ENCODE measurements at places on chromosomes 4 and X.
A peak's percentile ranks its signal among the peaks of the same experiment; 100 is the strongest.

DNA sequence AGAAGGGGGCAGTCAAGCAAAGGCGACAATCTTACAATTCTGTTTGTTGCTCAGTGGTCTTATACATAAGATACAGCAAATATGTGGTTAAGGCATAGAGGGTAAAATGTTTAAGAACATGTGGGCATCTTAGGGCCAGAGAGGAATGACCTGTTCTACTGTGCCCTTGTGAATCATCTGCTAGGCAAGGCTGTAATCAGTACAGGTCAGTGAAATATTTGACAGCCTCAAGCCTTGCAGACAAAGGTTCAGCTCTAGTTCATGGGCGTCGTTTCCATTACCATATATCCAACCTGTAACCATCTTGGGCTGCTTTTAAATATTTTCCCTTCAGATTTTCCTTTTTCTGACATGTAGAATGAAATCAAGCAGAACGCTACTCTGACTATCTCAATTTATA, 37.3 kb downstream of the AGA start:
- DNase-seq, result no peak

DNA sequence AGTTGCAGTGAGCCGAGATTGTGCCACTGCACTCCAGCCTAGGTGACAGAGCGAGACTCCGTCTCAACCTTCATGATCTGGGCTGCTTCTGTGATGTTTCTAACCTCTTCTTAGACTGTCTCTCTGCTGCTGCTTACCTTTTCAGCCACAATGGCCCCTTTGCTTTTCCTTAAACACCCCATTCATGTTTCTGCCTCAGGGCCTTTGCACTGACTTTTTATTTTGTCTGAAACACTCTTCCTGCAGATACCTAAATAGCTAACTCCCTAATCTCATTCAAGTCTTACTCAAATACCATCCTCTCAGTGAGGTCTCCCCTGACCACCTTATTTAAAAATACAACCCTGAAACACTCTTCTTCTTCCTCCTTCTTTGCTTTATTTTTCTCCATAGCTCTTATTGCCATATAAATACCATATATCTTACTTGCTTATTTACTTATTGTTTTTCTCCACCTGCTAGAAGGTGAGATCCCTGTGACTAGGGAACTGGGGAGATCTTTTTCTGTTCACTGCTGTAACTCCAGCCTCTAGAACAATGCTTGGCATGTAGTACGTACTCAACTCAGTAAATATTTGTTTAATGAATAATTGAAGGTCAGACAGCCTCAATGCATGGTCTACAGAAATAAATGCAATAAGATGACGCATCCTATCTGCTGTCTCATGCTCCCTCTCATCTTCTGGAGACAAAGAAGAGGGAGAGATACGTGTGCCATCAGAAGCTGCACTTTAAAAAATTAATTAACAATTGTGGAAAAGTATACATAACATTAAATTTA, 43.8 kb upstream of the SETD7 start:
- no peak for DNase-seq

DNA sequence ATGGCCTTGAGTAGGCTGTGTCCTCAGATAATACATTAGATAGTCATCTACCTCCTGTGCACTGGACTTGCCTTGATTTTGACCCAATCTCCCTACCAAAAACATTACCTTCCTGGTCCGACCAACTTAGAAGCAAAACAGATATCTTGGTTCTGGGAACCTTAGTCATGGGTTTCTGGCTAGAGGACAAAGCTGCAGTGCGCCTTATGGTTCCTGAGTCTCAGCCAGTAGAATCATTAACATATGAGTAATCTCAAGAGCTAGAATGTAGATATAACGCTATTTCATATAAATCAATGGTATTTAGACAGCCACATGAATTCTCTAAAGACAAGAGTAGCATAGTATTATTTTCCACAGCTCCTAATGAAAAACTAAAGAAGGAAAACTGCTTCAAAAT, 83.1 kb downstream of the GRIA3 start:
- DNase-seq, result no peak

- DNase-seq, result peak; percentile 4
Measured at GRCh38 chr4:98092833-98093439, 50.3 kb downstream of the STPG2 start.

DNA sequence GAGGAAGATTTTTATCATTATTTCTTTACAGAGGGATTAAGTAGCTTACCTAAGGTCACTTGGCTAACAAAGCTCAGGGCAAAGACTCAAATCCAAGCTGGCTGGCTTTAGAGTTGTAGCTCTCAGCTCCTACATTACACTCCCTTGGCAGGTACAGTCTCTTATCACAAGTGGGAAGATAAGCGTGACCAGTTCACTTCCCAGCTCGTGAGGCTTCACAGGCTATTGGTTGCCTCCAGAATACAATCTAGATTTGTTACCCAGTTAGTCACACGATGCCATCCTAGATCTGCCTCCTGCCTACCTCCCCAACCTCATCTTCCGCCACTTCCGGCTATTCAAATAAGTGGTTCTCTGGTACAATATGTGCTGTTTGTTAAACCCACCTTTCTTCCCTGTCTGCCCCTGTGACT, 3.7 kb downstream of the MMRN1 start:
- no peak for DNase-seq

GRCh38 chr4:155602351-155603140, 64.1 kb upstream of the GUCY1A1 start:
- no peak for DNase-seq

DNA sequence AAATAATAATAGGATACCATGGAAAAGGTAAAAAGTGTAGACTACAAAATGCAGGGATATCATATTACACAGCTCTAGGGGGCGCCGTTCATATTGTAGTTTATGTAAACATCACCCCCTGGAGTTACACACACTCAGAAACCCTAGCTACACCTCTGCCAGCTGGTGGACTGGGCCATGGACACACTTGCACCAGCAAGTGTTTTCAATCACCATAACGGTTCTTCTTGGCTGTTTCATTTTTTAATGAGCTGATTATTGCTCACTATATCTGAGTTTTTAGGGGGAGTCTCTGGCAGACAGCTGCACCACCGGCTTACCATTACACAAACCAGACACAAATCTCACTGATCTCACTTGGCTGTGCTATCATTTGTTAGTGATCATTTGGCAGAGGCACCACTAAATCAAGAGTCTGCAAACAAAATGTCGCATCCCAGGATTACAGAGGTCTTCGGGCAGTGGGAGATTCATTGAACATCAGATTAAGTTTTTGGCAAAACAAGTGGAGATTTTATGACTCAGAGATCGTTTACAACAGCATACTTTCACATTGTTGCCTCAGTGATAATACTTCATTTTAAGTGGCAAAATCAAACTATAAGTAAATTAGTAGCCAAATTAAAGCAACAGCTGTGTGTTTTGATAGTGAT, 185.7 kb downstream of the UNC5C start:
- DNase-seq, result no peak

- DNase-seq, result no peak
Measured at GRCh38 chr4:104424475-104424941, 70.2 kb downstream of the CXXC4 start.

DNA sequence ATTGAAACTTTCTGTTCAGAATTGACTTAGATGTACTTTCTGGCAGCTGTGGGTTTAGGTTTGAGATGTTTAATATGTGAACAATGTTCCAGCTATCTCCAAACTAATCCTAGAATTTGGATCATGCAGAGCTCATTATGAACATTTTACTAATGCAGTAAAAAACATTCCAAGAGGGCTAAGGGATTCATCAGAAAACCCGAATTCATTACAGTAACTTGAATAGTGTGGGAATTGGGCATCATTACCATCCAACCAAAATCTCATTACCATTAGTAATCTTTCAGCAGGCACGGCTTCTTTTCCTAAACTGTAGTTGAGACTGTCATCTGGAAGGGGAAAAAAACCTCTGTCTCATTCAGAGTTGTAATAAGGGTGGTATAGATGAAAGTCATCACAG, 91.0 kb downstream of the LIMCH1 start:
- no peak for DNase-seq

DNA sequence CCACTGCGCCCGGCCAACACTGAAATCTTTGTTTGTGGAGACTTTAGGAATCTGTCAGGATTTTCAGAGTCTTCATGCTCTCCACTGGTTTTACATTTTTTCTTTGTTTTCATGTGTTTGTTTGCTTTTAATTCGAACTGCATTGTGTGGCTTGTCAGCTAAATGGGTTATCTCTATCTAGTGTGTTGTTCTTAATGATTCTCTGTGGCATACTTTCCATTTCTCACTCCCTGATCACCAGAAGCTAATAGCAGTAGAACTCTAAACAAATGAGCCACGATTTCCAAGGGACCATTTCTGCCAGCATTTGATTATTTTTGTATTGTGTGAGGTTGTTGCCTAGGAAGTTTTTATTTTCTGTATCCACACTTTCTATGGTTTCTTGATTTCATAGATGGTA, 352.4 kb downstream of the CAMK2D start:
- DNase-seq, result no peak

GRCh38 chr4:25654031-25654970, 1.4 kb upstream of the SLC34A2 start:
- DNase-seq, result no peak

- peak; percentile 36 for DNase-seq
Measured at GRCh38 chr4:17258106-17258505, 253.8 kb downstream of the QDPR start.

DNA sequence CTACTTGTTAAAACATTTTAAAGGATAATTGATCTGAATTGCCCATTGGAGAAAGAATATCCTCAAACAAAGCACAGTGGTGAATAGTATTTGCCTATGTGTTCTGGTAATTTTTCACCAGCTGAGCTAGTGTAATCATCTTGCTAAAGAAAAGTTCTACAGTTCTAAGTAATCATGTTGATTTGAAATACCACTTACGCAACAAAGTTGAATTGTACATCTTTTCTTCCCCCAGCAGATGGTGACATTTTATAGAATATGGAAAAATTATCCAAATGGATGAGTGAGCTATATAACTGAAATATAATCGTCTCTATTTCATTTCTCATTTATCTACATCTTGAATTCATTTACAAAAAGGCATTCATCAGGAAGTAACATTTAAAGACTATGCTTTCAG, 9.7 kb upstream of the ZNF674 start:
- DNase-seq, result no peak

- DNase-seq, result no peak
Measured at GRCh38 chr4:163554870-163555465, 60.5 kb downstream of the TMA16 start.

DNA sequence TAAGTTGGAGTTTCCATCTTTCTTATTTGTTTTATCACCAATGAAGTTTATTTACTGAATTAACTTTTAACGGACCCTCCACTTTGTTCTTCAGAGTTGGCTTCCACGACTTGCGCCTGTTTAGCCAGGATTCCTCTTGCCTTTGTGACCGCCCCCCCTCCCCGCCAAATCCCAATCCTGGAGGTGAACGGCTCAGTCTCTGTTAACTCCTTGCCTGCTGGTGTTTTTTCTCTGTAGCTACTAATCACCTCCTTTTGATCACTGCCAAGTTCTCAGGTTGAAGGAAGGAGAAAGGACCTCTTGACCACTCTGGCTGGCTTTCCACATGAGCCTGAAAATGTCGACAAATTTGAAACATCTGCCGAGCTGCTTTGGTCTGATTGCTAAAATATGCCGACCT, 46.8 kb upstream of the BCOR start:
- no peak for DNase-seq

- no peak for DNase-seq
Measured at GRCh38 chrX:120751683-120752082, 121.8 kb upstream of the C1GALT1C1 start.

GRCh38 chr4:44146516-44146915, 302.1 kb downstream of the KCTD8 start:
- DNase-seq, result no peak

DNA sequence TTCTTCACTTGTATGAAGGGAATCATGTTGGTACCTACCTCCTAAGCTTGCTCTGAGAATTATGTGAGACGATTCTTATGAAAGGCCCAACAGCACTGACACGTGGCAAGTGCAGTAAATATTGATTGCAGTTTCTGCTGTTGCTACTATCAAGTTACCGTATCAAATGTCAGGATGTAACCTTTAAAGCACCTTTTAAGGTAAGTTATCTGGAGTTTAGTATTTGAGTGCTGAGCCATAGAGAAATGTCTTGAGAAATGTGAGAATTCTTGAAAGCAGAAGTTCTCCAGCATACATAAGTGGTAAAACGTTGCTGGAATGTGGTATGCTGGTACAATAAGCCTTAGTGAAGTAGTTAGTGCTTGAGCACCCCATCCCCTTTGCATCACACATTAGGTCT, 90.4 kb downstream of the PHOX2B start:
- no peak for DNase-seq

- DNase-seq, result no peak
Measured at GRCh38 chrX:69366183-69366582, 137.9 kb upstream of the NALF2 start.

DNA sequence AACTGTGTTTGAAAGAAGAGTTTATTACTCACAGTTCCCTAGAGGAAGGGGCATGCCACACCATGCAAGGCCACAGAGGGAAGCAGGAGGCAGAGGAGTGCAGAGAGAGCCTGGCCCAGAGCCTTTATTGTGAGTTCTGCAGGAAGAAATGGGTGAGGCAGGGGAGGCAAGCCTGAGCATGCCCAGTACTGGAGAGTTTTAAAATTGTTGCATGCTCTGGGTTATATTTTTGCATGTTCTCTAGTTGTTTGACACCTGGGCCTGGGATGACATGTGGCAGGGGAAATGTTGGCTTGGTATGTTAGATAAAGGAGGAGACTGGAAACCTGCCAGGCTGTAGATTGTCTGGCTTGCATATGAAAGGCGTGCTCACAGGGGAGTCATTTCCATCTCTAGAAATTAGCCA, 19.7 kb upstream of the CRMP1 start:
- no peak for DNase-seq

All from forelimb muscle (tissue), 1 donor.